ENCODE measurements at places on chromosomes 4 and X.
A peak's percentile ranks its signal among the peaks of the same experiment; 100 is the strongest.

- DNase-seq, result no peak
These were observed 1077.8 kb downstream of the ARAP2 start for GRCh38 chr4:35166466-35166865.

DNA sequence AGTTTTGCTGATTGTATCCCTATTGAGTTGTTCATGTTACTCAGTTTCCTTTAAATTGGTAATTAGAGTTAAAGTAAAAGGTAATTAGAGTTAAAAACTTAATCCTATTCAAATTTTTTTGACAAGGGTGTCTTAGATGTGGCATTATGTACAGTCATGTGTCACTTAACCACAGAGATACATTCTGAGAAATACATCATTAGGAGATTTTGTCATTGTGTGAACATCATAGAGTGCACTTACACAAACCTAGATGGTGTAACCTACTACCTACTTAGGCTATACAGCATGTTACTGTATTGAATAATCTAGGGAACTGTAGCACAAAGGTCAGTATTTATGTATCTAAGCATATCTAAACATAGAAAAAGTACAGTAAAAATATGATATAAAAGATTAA, 39.2 kb downstream of the BEX3 start:
- DNase-seq, result no peak

DNA sequence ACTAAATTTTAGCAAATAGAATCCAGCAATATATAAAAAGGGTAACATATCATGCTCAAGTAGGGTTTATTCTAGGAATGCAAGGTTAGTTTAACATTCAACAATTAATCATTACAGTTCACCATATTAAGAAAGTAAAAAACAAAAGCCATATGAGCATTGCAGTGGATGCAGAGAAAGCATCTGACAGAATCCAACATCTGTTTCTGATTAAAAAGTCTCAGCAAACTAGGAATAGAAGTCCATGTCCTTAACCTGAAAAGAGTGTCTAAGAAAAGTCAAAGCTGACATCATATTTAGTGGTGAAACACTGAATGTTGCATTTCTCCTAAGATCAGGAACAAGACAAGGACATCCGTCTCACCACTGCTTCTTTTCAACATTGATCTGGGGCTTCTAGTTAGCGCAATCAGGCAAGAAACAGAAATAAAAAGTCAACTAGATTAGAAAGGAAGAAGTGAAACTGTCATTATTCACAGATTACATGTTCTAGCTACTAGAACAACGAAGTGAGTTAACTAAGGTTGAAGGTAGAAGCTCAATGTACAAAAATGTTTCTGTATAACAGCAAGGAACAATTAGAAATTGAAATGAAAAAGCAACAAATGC, 49.3 kb downstream of the MRPL1 start:
- DNase-seq, result peak; percentile 95

- peak; percentile 61 for DNase-seq
These were observed 177.8 kb upstream of the ATP6AP2 start for GRCh38 chrX:40402831-40403533.

DNA sequence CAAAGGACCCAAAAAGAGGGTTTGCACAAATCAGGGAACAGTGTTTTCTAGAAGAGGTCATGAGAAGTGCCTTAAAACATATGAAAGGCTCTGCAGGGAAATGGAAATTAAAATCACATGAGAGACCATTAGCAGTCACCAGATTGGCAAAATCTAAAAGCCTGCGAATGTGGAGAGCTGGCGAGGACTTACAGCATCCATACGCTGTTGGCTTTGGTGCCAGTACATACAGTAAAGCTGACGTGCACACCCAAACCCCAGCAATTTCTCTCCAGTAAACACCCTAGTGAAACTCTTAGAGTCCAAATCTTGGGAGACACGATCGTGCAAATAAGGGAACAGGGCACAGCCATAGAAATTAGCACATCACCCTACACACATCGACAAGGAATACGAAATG, 25.4 kb upstream of the PPP2R2C start:
- DNase-seq, result no peak

DNA sequence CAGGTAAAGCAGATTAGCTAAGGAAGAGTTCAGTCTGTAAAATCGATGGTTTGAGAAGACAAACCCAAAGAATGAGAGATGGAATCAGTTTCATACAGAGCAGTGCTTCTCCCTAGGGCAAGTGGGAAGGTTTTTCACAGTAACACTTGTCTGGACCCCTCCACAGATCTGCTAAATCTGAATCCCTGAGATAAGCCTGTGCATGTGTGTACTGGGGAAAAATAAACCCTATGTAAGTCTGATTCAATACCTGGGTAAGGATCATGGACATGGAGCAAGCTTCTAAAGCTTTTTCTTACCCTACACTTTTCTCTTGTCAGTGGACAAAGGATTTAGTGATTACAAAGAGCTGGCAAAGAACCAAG, 13.6 kb downstream of the ELOVL6 start:
- no peak for DNase-seq

- DNase-seq, result peak; percentile 23
These were observed 38.7 kb downstream of the PPP1R2C start for GRCh38 chrX:42739258-42739657.

DNA sequence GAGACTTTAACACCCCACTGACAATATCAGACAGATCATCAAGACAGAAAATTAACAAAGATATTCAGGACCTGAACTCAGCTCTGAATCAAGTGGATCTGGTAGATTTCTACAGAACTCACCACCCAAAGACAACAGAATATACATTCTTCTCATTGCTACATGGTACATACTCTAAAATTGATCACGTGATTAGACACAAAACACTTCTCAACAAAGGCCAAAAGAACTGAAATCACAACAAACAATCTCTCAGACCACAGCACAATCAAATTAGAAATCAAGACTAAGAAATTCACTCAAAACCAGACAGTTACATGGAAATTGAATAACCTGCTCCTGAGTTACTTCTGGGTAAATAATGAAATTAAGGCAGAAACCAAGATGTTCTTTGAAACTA, 49.6 kb downstream of the DACH2 start:
- no peak for DNase-seq

DNA sequence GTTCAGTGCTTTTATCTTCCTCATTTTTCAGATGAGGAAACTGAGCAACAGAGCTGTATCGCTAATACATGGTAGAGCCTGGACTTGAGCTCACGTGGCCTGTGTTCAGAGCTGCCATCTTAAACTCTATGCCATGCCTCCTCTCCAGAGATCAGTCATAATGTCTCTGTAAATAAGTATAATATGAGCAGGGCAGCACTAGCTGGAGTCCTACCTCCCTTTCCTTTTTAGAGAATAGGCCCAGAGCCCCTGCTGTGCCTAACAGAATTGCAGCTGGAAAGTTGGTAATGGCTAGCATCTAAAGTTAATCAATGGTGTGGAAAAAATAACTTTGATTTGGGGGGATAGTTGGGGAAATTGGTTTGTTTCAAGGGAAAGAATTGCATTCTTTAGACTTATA, 20.4 kb downstream of the CASP6 start:
- DNase-seq, result no peak

GRCh38 chrX:104668550-104668949, 102.6 kb downstream of the IL1RAPL2 start:
- no peak for DNase-seq

- DNase-seq, result peak; percentile 59
These were observed 63.3 kb downstream of the MOSPD2 start for GRCh38 chrX:14936561-14936960.

- peak; percentile 84 for DNase-seq
These were observed 22.1 kb downstream of the TMEM131L start for GRCh38 chr4:153488006-153488891.

GRCh38 chr4:47391256-47391655, 72.2 kb downstream of the COMMD8 start:
- no peak for DNase-seq

DNA sequence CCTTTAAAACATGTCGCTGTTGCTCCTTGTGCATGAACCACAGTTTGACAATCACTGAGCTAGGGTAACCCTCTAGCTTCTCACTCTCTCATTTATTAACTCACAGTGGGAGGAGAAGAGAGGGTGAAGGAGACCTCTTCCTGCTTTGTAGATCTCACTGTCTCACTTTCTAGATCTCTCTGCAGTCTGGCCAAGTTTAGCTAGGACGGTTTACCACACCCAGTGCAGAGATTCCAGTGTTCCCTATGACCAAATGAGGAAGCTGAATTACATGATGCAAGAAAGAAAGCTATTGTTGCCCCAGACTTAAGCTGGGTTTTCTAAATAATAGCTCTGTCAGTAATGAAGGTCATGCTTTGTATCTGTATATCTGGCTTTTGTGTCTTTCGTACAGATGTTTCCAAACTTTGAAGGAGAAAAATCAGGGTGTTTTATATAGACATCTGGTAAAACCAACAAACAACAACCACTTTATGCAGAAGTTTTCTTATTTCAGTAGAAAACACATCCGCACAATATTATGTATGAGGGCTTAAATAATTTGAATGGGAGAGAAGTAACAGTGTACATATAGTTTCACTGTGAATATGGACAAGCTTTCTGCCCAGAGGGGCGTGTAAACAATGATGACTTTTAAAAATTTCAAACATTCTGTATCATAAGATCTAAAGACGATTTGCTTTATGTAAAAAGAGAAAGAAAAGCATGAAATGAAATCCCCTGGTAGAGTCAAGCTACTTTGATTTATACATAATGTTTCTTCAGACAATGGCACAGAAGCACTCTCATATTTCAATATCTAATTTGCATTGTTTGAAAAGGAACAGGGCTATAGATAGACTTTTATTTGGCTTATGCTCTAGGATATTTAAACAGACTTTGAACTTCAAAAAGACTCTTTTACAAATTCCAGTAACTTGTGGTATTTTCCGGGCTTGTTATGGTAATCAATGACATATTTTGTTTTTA, 582.3 kb downstream of the FSTL5 start:
- peak; percentile 93 for DNase-seq

GRCh38 chr4:24394041-24394440, 190.3 kb downstream of the DHX15 start:
- DNase-seq, result no peak

DNA sequence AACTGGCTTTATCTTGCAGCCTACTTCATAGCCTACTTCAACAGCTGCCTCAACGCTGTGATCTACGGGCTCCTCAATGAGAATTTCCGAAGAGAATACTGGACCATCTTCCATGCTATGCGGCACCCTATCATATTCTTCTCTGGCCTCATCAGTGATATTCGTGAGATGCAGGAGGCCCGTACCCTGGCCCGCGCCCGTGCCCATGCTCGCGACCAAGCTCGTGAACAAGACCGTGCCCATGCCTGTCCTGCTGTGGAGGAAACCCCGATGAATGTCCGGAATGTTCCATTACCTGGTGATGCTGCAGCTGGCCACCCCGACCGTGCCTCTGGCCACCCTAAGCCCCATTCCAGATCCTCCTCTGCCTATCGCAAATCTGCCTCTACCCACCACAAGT, 4.0 kb downstream of the GPR50 start:
- no peak for DNase-seq

- DNase-seq, result no peak
These were observed 14.5 kb upstream of the GTPBP6 start for GRCh38 chrX:332916-333610.

GRCh38 chr4:41058426-41058825, 155.9 kb downstream of the APBB2 start:
- DNase-seq, result no peak

DNA sequence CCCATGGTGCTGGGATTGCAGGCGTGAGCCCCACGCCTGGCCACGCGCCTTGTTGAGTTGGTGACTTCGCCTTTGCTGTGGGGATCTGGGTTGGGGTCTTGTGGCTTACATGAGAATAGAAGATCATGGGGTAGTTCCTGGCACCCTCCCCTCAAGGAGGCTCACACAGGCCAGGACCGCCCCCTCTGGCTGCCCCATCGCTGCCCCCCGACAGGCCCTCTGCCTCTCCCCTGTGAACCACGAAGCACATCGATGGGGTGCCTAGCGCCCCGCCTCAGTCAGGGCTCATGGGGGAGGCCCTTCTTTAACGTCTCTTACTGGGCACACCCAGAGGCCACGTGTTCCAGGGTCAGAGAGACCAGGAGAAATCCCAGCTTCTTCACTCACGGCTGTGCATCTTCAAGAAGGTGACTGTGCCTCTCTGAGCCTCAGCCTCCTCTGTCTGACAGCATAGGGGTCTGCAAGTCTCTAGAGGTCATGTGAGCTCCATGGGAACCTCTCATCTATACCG, 23.6 kb upstream of the SPON2 start:
- no peak for DNase-seq

- DNase-seq, result no peak
These were observed 123.2 kb downstream of the BMPR1B start for GRCh38 chr4:94880956-94881355.

GRCh38 chr4:141248029-141248428, 27.3 kb downstream of the ZNF330 start:
- peak; percentile 99 for DNase-seq

- DNase-seq, result no peak
These were observed 87.9 kb downstream of the PDK3 start for GRCh38 chrX:24553011-24553410.

GRCh38 chr4:81472281-81473182, 825 bp upstream of the RASGEF1B start:
- DNase-seq, result peak; percentile 55

- no peak for DNase-seq
These were observed 112.8 kb downstream of the PPA2 start for GRCh38 chr4:105361053-105361452.

- DNase-seq, result no peak
These were observed 975.2 kb downstream of the FSTL5 start for GRCh38 chr4:161188578-161188977.

DNA sequence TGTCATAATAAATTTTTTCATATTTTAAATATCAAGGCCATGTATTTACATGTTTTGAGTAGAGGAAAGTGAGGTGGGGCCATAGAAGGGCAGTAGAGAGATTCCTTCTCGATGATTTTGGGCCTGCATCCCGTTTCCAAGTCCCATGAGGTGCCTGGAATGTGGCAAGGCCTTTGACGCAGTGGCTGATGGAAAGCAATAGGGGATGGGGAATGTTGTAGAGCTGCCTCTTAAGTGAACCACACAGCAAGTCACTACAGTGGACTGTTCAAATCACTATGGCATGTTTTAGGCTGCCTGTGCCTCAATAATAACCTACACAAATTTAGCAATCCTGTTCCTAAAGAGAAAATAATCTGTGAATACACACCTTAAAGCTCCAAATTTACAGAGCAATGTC, 48.3 kb downstream of the ANXA5 start:
- DNase-seq, result no peak

- no peak for DNase-seq
These were observed 475.9 kb upstream of the GALNT7 start for GRCh38 chr4:172692701-172693100.

- peak; percentile 58 for DNase-seq
These were observed 16.6 kb downstream of the COQ2 start for GRCh38 chr4:83267830-83268475.
